ENCODE measurements at places on chromosomes 2 and 18.

DNA sequence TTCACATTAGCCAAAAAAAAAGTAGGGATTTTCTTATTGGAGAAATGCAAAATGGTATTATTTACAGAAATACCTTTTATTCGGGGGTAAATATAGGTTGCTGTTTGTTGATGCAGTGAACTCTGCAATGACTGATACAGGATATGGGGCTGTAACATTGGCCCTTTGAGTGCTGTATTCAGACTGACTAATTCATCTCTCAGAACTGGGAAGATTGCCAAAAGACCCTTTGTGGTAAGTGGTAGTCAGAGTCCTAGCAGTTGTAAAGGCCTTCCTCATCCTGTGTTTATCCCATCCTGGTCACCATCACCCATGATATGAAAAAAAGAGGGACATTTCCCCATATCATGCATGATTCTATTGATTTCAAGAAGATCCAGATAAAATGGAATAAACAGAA is 14.0 kb upstream of the DCC start:
- DNase-seq = no peak

DNA sequence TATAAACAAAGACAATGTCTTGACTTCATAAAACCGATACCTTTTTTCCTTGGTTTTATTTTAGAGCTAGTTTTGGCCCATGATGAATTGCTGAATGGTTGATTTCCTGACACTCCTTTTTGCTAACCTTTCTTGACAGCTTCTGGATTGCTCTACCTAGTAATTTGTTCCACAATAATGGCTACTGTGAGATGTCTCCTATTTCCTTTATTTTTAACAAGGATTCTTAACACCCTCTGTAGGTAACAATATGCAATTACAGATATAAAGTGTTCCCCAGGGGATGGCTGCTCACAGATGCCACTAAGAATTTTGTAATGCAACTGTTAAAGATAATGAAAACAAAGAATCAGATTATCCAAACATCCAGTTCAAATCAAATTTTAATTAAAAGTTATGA is 100.8 kb upstream of the ATP5MC3 start:
- DNase-seq = no peak

DNA sequence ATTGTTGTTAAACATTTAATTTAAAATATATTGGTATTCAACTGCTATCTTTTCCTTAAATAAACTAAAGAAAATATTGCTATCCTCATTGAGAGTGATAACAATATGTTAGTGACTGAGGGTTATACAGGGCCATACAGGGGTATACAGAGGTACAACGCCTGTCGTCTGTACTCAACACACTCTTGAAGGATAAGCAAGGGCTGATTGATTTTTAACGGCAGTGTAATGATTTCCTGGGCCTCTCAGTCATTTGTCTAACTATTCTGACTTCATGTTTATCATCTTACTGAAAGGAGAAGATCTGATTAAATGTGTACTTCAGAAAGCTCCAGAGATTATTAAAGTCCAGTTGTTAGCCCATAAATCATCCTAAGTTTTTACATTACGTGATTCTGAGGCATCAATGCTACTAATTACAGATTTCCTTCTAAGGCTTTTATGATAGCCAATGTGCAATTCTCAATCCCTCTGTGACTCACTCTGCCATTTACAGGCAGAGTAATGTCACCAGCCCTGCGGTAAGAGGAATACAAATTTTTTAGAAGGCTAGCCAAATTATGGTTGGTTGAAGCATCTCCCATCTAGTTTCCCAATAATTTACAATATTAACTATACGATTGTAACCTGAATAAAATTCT is 893.0 kb upstream of the CHAC2 start:
- no peak for DNase-seq

- no peak for DNase-seq
Observed at GRCh38 chr2:223235986-223236385, 184.0 kb downstream of the KCNE4 start.

- DNase-seq = no peak
Observed at GRCh38 chr18:515156-515815, 14.8 kb upstream of the COLEC12 start.

DNA sequence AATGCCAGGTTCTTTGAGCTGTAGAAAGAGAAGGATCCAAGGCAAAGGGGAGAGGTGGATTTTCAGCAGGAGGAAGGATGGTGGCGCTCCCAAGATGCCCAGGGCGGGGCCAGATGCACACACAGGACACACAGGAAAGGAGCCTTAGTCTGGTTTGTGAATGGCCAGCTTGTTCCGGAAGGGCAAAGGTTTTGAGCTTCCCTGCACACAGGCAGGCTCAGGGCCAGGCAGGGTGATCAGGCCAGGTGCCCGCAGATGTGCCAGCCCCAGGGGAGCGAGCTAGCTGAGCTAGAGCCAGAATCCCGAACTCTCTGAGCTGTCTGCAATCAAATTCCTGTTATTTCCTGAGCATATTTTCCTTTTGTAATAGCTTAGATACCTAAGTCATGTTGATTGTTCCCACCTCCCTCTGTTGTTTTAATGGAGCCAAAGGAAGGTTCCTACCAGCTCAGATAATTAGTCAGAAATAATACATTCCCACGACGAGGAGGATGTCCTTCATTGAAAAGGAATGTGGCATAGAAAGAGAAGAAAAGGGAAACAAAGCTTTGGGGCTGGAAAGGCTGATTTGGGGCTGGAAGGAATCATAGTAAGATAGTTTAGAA is 13.7 kb upstream of the OTOF start:
- no peak for DNase-seq

GRCh38 chr2:26088038-26088643 is 54.3 kb downstream of the RAB10 start:
- DNase-seq = no peak

GRCh38 chr18:56935434-56936040 is 211.3 kb upstream of the BOD1L2 start:
- DNase-seq = no peak

- no peak for DNase-seq
Observed at GRCh38 chr2:7609974-7610373, 692.8 kb downstream of the RNF144A start.

DNA sequence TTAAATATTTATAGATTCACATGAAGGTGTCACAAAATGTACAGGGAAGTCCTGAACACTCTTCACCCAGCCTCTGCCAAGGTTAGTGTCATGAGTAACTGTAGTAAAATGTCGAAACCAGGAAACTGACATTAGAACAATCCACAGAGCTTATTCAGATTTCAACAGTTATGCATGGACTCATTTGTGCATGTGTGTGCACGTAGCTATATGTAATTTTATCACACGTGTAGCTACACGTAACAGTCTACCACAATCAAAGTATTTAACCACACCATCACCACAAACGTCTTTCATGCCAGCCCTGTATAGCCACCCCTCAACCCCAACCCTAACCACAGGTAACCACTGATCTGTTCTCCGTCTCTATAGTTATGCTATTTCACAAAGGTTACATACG is 211.7 kb upstream of the REV1 start:
- DNase-seq = no peak

DNA sequence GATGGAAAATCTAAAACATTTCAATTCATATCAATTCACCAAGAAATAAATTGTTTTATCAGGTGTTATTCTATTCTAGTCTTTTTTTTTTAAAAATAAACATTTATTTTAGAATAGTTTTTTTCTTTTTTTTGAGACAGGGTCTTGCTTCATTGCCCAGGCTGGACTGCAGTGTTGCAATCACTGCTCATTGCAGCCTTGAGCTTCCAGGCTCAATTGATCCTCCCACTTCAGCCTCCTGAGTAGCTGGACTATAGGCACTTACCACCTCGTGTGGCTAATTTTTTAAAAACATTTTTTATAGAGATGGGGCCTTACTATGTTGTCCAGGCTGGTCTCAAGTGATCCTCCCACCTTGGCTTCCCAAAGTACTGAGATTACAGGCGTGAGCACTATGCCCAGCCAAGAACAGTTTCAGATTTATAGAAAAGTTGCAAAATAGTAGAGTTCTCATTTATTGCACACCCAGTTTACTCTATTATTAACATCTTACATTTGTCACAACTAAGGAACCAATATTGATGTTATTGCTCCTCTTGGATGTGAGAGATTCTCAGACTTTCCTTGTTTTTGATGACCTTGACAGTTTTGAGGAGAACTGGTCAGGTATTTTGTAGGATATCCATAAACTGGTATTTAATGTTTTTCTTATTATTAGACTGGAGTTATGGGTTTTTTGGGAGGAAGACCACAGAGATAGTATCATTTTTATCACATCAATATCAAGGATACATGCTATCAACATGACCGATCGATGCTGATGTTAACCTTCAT is 29.9 kb downstream of the PDE6D start:
- DNase-seq = no peak
